AG20443 (cell line): ENCODE measurements at places on chromosomes 6 and 20.

- DNase-seq, result peak; percentile 81
Measured at GRCh38 chr20:46117704-46118467, at the start of gene CD40. CD40 (plus strand) TSS chr20:46118314; CDS start chr20:46118344, 30 bp downstream.

DNA sequence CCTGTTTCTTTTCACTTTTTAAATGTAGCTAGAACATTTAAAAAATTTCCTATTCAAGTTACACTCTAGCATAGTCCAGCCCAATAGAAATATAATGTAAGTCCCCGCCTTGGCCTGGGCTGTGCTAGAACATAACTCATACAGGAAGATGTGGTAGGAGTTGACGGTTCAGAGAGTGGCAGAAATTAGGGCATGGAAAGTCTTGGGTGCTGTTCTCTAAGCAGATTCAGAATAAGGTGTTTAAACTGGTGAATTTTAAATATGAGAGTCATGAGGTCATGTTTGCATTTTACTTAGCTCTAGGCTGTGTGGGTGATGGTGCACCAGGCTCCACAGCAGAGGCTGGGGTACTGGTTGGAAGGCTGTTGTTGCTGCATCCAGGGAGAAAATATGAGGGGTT is 256.5 kb downstream of the FARS2 start:
- no peak for DNase-seq

DNA sequence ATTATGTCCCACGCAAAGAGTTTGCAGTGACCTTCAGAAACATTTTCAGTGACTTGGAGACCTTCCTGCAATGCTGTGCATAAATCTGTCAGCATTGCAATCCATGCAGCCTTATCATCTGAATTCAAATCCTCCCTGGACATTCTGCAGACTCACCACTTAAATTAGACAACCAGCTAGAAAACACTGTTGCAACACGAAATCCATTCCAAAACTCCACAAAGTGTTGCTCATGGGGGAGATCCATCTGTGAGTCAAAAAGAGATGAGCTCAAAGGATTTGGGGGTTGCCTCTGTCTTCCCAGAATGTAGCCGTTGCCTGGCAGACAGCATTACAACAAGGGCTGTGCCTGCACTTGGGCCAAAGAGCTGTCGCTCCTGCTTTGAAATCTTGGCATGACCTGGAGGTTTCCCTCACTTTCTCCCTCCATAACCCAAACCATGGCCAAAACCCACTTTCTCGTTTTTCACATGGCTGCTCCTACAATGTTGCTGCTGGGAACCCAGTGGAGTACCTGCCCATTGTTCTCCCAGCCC is 163.5 kb upstream of the CDYL start:
- DNase-seq, result peak; percentile 82

- DNase-seq, result no peak
Measured at GRCh38 chr20:58697201-58697866, 4.7 kb downstream of the NPEPL1 start.

DNA sequence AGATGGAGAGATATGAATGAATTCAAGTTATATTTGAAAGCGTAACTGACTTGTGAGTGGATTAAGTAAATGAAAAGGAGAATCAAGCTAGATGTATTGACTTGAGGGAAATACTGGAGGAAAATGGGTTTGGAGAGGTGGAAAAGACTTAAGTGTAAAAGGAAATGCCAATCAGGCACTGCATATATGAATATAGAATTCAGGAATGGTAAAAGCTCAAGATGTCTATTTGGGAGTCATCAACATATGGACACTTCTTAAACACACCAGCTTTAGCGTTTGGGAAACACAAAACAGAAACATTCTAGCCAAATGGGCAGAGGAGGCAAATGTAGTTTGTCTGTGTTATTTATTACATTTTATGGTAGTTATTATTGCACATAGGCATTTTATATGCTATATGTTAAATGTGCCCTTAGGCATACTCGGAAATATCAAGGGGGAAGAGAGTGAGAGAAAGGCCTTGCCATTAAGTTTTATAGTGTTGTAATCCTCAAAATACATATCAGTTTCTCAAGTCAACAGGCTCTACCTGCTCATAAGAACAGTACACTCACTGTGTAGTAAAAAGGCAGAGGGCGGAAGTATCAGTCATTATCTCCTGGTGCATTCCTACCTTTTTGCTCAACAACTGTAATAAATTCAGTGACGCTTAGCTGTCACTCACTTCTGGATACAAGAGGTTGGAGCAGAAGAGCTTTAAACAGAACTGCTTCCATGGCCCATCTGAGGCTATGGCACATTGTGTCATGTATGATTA is 33.7 kb upstream of the ME1 start:
- no peak for DNase-seq

DNA sequence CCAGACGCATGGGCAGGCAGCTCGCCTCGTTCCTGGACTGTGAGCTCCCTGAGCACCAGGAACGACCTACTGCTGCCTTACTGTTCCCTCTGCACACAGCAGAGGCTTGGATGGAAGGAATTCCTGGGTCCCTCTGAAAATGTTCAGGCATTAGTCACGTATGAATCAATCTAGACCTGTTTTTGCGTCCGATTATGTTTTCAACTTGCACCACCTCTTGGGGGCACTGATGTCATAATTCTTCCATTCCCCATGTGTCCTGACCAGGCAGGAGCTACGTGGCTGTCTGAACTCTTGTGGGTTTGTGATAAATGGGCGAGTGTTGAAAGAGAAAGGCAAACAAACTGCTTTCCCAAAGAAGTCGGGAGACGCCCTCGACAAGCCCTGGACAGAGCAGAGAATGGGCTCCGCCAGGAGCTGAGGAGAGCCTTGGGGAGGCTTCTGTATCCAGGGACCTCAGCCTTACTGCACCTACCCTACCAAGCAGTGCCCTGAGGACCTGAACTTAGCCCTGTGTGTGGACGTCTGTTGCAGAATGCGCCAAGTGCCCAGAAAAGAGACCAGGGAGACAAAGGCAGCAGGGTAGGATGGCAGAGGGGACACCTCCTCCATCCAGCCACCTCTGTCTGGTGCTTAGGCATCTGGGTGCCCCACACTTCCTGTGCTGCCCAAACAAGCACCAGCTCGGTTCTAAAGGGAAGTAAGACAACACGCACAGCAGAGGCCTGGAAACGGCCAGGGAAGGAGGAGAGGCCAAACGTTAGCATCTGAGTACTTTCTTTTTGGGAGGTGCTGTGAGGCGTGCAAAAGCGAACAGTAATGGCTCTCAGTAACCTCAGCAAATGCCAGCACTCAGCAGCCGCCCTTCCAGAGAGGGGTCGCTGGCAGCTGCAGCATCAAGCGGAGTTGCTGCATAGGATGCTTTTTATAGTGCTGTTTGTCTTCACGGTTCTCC is 124.2 kb downstream of the LY86 start:
- peak; percentile 92 for DNase-seq

GRCh38 chr20:16505894-16506293 is 67.4 kb downstream of the KIF16B start:
- DNase-seq, result no peak

- DNase-seq, result peak; percentile 10
Measured at GRCh38 chr6:135331002-135331401, 149.9 kb downstream of the MYB start.

- DNase-seq, result peak; percentile 61
Measured at GRCh38 chr6:99349171-99350141, at the start of gene FAXC. FAXC (minus strand) TSS chr6:99349674; CDS start chr6:99349372, 302 bp downstream.
